ENCODE measurements at places on chromosomes 1 and 21.
A peak's percentile ranks its signal among the peaks of the same experiment; 100 is the strongest.

GRCh38 chr1:167518331-167518700, at the start of gene CD247:
Gene CD247, minus strand, starts transcription at chr1:167518529. Its CDS starts 64 bp downstream, at chr1:167518465.
- peak; percentile 77 for DNase-seq

DNA sequence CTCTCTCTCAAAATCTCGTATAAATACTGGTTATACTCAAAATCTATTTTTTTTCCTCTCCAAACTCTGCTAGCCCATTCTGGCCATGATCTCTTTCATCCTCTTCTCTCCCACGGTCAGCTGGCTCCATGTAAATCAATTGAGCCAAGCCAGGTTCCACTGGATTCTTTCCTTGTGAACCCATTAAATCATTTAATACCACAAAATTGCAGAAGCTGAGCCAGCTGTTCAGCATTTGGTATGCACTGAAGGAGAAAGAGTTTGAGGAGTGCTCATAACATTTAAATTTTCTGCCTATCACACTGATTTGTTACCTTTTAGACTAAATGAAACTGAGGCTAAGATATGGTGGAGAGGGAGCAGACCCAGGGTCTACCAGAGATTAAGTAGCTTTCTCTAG, 29.1 kb upstream of the TADA1 start:
- DNase-seq: no peak

GRCh38 chr1:237457573-237457972, 415.6 kb downstream of the RYR2 start:
- DNase-seq: no peak

GRCh38 chr21:32844653-32845436, 73.3 kb upstream of the PAXBP1 start:
- DNase-seq: no peak

DNA sequence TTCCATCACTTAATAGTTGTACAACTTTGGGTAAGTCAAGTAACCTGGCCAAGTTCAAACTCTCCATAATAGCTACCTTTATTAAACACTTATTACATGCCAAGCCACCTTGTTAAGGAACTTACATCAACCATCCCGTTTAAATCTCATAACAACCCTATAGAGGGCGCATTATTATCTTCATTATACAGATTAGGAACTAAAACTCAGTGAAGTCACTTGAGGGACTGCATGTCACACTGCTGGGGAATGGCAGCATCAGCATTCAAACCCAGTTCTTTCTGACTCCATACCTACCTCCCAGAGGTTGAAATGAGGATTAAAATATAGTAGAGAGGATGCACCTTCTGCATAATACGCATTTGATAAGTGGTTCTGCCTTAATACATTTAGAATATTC, 47.1 kb upstream of the PLA2G2C start:
- no peak for DNase-seq

- DNase-seq: no peak
Observed at GRCh38 chr1:202251424-202252256, 58.0 kb downstream of the LGR6 start.

- DNase-seq: no peak
Observed at GRCh38 chr1:218456444-218456843, 111.3 kb downstream of the TGFB2 start.

DNA sequence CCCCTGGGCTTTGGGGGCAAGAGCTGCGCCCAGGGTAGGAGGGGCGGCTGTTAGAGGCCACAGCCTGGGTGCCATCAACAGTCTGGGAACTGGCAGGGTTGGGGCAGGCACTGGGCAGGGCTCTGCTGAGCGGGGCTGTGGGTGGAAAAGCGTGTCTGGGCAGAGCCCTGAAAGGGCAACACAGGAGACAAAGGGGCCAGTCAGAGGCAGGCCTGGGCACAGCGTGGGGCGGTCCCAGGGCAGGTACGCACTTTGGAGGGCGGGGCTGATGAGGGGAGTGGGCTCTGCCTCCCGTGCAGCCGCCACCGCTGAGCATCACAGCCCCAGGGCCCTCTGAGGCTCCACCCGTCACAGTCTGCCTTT, 13.9 kb downstream of the CELSR2 start:
- DNase-seq: no peak

GRCh38 chr1:88700425-88701013, 16.4 kb downstream of the PKN2 start:
- DNase-seq: no peak

GRCh38 chr1:244730153-244730933, 77.4 kb downstream of the DESI2 start:
- peak; percentile 19 for DNase-seq

GRCh38 chr1:183484254-183484653, 12.0 kb downstream of the SMG7 start:
- no peak for DNase-seq

GRCh38 chr21:20999659-21000058, 1.4 kb downstream of the NCAM2 start:
- DNase-seq: peak; percentile 25

GRCh38 chr1:212247179-212247721, 38.0 kb upstream of the PPP2R5A start:
- no peak for DNase-seq

GRCh38 chr21:35428001-35428320, 378.9 kb upstream of the RUNX1 start:
- no peak for DNase-seq

GRCh38 chr1:78070758-78071157, 25.0 kb downstream of the GIPC2 start:
- DNase-seq: no peak

- no peak for DNase-seq
Observed at GRCh38 chr1:79539001-79539400, 532.5 kb upstream of the ADGRL4 start.

All from activated naive CD4-positive, alpha-beta T cell treated with Interleukin-2 at 50 U/mL for 16 hours (primary cell).